ENCODE measurements at places on chromosomes 11 and 22. TPM values are rescaled to one million over a fixed set of nuclear protein-coding genes. Genes with fewer than 3 reads are reported as not detected.

PATE2 gene
- not detected for total RNA-seq

GRCh38 chr11:70739091-70739490 is 340.8 kb downstream of the CTTN start:
- DNase-seq: no peak

DNA sequence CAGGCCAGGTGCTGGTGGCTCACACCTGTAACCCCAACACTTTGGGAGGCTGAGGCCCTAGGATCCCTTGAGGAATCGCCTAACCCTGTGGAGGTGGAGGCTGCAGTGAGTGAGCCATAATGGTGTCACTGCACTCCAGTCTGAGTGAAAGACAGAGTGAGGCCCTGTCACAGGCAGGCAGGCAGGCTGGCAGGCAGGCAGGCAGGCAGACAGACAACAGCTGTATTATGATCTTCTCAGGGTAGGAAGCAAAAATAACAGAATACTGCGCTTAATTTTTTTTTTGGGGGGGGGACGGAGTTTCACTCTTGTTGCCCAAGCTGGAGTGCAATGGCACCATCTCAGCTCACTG is 3901.6 kb upstream of the OR11H1 start:
- no peak for DNase-seq

GRCh38 chr11:1306186-1307162 is 3.0 kb downstream of the TOLLIP start:
- DNase-seq: no peak

- no peak for DNase-seq
Measured at GRCh38 chr11:90639461-90639993, 416.7 kb upstream of the CHORDC1 start.

Measured in IMR-90 (cell line).